ENCODE measurements at places on chromosomes 12 and 14. TPM values are rescaled to one million over a fixed set of nuclear protein-coding genes. Genes with fewer than 3 reads are reported as not detected.

DNA sequence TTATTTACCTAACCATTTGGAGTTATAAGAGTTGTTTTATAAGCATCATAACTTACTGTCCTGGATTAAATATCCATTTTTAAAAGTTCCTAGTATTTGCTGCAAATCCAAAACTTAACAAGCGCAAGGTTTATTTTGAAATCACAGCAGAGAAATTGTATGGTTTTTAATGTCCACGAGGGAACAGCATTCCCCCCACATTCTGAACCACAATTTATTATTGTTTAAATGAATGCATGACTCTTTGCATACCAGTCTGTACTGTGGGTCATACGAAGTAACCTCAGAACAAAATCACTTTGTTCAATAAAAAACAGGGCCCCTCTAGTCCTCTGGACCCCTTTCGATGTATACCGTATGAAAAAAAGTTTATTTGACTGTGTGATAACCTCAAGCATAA, 75.9 kb downstream of the DACT1 start:
- no peak for DNase-seq

Gene SLC6A13
- total RNA-seq = 3.8 TPM

GRCh38 chr12:109724321-109724892, 10.8 kb downstream of the FAM222A start:
- peak; percentile 22 for DNase-seq

- DNase-seq = no peak
These were observed 23.5 kb downstream of the CALCOCO1 start for GRCh38 chr12:53703756-53704155.

DNA sequence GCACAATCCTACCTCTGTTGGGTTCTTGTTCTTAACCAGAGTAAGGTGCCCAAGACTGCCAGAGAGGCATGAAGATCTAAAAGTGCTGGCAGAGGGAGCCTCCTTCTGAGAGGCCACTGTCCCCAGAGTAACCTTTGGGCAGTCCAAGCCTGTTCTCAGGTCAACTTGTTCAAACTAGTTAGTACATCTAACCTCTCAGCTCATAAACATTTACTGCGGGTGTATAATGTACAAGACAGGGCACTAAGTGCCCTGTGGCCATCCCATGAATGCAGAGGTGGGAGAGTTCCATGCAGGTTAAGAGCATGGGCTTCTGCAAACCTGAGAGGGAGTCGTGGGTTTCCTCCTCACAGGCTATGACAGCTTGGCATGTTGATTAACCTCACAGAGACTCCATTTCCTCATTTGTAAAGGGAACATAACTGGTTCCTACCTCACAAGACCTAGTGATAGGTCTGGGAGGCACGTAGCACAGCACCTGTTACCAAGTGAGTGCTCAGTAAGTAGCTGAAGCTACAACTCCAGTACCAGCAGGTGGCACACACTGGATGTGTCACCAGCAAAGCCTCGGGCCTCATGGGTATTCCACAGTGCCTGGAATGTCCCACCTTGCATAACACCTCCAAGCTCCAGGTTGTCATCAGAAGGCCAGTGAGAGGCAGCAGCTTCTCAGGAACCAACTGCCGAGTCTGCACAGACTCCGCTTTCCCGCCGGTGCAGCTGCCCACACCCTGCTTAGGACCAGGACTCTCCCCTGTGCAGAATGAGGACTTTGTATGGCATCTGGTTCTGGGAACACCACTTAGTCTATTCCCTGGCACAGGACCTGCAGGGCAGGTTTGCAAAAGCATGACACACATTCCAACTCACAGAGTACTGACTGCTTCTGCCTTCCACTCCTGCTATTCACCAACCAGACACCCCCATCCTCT, 4.4 kb downstream of the VDR start:
- no peak for DNase-seq

DNA sequence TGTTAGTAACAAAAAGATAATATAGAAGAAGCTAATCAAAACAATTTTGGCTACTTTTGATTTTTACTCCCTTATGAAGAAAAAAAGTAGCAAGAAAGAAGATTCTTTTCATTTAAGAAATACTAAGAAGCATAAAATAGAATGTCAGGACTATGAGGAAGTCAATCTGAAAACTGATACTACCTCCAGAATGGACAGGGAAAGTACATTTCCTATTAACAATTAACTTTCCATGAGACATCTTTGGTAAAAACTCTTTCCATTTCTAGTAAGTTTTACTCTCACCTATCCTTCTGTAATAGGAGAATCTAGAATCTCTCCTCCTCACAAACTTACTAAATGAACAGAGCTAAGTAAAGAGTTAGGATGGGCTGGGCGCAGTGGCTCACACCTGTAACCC, 51.3 kb upstream of the NPFF start:
- no peak for DNase-seq

Gene AKAP6
- total RNA-seq = 289 TPM

DNA sequence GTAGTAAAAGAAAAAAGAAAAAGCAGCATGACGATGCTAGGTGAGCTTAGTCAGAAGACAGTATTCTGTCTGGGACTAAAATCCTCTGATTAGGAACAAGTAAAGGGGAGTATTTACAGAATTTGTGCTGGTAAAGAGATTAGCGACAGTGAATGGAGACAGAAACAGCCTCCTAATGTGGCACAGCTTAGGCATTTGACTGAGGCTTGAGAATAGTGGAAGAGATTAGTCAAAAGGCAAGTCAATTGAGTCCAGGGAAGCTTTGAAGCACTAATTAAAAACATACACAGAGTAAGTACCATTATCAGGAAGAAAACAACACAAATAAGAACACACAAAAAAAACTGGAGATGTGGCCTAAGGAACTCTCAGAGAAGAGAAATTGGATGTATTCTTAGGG, 131.9 kb upstream of the CLEC14A start:
- DNase-seq = no peak

Gene GPR84
- not detected for total RNA-seq

- DNase-seq = no peak
These were observed 76.3 kb upstream of the FLRT2 start for GRCh38 chr14:85453401-85454225.

DNA sequence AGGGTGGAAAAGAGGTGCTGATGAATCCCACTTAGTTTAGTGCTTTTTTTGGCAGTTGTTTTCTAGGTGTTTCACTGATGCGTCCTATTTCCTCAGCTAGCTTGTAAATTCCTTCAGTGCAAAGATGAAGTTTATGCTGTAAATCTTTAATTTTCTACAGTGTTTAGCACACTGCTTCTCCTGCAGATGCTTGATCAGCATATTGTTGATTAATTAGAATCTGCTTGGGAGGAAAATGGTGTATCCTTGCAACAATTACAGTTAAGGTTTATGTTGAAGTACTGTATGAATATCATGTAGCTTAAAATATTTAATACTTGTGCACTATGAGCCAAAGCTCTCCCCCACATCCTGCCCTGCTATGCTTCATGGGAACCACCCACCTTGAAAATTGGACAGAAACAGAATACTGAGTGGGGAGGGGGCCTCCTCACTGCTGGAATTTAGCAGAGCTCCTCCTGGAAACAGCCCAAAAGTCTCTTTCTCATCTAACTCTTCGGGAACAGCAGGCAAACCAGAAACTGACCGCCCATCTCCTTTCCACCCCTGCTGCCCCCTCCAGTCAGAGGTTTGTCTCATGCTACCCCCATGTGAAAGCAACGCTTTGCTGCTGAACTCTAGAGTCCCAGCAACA, 20.3 kb upstream of the DHRS4 start:
- no peak for DNase-seq

GRCh38 chr12:121461048-121461447, 61.1 kb downstream of the RNF34 start:
- no peak for DNase-seq

All from heart left ventricle (tissue), 16 donors.